ENCODE measurements at places on chromosomes 5 and 9.

DNA sequence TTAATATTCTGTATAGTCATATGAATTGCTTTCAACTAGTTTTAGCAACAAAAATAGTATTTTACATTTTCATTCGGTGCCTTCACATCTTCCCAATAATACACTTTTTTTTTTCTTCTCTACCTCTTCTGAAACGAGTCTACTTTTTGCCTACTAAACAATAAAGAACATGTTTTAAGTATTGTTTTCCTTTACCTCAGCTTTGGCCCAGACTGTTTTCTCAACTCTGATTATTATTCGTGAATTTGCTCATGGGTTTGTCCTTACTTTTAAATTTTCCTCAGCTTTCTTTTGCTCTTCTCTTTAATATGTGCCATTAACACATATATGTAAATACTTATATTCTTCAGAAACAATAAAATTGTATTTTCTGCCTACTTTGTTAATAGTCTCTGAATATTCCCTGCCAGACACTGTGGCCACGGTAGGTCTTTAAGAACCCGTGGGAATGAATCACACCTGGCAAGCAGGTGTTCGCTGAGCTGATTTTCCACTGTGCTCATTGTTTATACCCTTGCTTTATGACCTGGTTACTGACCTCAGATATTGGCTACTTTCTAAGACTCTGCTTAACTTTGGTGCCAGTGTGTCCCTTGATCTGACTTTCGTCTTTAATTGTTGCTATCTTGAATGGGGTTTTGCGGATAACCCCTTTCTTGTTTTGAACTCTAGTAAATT is 49.1 kb downstream of the FAM170A start:
- DNase-seq: no peak

DNA sequence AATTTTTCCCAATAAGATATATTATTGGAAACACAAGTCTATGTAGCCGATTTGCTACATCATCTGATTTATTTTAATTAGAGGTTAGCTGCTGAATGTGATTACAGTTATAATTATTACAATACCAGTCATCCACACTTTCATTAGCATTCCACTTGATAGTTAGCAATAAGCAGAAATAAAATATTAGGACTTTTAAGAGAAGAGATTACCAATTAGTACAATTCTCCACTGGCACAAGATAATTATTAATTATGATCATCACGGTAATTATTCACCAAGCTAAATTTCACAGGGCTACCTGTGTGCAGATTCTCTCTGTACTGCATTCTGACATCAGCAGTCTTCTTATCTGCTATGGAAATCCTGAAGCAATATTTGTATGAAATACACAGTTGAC is 474.7 kb downstream of the TLE4 start:
- no peak for DNase-seq

DNA sequence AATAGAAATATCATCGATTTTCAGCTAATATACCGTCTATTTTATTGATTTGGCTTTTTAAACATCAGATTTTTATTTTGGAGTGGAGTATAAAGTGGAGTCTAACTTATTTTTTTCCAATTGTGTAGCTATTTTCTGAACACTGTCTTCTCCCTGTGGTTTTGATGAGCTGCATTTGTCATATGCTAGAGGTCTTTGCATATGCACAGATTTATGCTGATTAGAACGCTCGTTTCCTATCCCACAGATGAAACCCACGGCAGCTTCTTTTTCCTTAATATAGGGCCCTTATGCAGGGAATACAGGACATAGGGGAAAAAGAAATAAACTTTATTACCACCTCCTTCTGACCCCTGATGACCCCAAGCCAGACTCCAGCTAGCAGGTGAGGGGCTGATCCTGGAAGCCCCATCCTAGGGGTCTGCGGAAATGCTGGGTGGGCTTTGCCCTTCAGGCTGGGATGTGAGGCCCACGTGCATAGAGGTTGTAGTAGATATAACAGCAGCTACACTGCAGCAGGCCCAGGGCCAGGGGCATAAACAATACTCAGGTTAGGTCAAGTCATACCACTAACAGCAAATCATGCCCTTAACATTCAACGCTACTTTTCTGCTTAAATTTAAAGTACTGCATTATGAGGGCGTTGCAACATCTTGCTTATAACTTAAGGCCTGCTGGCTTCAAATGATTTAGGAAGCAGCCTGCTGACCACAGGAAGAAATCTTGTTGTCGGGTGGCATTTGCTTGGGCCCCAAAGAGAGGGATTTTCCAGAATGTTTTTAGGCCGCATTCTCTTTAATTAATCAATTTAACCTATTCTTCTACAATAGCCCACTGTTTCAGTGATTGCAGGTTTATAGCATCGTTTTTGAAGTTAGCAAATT is 28.5 kb downstream of the MVB12B start:
- DNase-seq: no peak

GRCh38 chr9:135793221-135794056 is 91.5 kb downstream of the KCNT1 start:
- no peak for DNase-seq

- DNase-seq: no peak
Measured at GRCh38 chr5:17832949-17833745, 198.9 kb downstream of the TAF11L14 start.

GRCh38 chr9:127447416-127448111 is 3.6 kb downstream of the RPL12 start:
- DNase-seq: no peak

- DNase-seq: no peak
Measured at GRCh38 chr9:117097761-117098160, 317.1 kb downstream of the ASTN2 start.

- DNase-seq: peak; percentile 59
Measured at GRCh38 chr5:147576646-147577535, 67.0 kb upstream of the DPYSL3 start.

DNA sequence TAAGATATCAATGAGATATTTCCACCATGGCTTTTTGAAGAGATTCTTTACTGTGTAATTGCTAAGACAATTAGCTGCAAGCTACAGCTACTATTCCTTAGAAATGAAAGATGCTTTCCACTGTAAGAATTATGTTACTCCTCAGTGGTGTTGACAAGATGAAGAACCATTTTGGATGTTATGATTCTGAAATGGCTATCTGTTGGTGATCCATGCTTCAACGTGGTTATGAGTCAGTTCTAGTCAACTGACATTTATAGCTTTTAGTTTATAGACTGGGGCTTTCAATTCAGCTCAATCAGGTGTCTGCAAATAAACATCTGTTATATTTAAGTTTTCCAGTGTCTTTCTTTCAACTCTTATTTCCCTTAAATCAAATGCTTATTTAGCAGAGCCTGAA is 93.7 kb downstream of the SGCD start:
- DNase-seq: no peak

DNA sequence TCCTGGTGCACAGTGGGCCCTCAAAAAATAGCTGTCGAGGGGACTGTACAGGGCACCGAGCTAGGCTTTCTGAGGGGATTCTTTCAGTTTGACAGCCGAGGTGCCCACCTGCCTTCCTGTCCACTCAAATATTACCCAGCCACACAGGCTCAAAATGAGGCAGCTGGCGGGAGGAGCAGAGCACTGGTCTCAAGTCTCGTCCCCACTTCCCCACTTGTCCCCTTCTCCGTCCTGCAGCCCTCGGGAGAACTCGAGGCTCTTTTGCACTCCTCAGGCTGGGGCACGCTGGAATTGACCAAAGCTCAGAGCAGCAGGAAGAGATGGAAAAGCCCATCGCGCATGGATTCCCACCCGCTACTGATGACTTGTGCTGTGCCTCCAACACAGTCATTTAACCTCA is 185.2 kb downstream of the HSPA4 start:
- DNase-seq: no peak

DNA sequence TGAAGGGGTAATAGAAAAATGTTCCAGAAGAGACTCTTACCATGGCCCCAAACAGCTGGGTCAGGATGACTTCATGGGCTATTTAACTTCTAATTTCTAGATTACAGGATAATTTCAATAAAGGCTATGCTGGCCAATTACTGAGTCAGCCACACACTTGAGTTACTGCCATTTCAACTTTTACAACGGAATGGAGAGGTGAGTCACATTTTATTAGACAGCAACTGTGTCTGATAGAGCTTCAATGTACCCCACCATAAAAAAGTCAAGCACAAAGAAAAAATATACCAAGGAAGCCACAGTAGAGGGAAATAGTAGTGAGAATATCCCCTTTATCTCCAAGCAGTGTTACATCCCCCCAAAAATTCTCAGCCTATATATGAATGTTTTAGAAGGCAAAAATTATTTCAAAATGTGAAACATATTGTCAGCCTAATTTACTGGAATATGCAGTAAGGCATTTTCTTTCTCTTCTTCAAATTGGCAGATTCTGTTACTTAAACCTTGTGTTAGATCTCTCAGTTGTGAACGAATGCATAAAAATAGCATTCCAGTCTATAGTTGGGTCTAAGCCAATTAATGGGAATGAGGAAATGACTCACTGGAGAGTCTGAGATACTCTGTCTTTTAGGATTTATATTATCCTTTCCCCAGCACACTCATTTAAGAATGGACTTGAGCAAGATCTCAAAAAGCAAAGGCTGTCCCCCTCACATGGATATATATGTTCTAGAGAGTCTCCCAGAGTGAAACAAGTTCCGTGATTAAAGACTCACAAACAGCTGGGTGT is 47.1 kb upstream of the RAI14 start:
- no peak for DNase-seq

- DNase-seq: no peak
Measured at GRCh38 chr5:93998951-93999455, 257.6 kb upstream of the POU5F2 start.

DNA sequence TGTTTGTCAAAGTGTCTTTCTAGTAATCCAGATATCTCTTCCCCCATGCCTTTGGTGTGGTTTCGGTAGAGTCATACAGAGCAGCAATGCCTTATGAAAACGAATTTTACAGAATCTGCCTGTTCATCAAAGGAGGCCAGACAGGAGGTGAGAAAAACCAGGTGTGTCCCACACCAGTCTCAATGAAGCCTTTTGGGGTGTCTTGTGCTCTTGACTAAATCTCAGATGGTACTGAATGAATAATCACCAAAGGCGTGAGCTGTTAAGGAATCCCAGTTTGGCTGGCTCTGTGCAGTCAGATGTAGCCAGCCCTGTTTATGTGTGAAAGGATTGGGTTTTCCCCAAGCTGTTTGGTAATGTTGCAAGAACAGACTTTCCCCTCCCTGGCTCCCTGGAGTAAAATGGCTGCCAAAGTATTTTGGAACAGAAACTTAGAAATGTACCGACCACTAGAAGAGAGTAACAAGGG is 70.8 kb upstream of the CDKN2B start:
- peak; percentile 59 for DNase-seq

DNA sequence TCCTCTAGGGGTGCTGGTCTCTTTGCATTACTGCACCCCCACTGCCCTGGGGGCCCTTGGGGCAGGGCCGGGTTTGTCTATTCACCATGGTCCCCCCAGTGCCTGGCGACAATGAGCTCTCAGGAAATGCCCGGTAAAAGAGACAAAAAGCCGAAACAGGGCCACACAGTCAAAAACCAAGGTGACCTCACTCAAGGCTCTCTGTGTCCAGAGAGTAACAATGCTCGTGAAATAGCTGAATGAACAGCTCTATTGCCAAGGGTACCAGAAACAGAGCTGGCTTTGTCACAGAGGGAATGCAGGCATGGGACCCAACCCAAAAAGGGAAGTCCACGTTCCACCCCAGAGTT is 16.0 kb downstream of the SH3PXD2B start:
- no peak for DNase-seq

GRCh38 chr9:15104826-15105420 is 194.7 kb upstream of the FREM1 start:
- DNase-seq: peak; percentile 14

- DNase-seq: no peak
Measured at GRCh38 chr9:126226991-126227936, 99.4 kb upstream of the MVB12B start.

GRCh38 chr9:124894741-124895170 is 32.8 kb downstream of the ARPC5L start:
- no peak for DNase-seq

DNA sequence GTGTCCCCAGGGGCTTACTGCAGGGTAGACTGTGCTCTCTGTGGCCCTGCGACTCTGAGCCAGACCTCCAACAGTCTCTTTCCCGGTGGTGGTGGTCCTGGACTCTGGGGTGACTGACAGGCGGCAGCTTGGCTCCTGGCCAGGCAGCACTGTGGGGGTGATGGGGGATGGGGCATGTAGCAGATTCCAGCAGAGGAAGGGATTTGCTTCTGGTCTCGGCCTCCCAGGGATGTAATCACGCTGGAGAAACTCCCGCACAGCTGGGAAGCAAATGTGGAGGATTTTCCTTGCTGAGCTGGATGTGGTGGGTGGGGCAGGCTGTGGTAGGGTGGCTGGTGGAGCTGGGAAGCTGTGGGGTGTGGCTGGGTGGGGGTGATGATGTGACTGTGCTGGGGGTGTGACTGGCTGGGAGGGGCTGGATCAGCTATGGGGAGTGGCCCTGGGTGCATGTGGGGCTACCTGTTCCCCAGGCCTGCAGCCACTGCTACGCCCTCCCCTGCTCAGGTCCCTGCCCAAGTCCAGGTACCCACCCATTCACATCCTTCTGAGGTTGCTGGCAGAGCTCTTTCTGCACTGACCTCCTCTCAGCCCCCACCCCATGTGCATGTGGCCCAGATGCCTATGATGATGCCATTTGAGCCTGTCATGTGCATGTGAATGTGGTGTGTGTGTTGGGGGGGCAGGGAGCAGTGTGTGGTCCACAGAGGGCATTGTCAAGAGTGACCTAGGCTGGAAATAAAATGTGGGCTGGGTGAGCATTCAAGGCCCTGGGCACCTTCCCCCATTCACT is 3.8 kb downstream of the NDST1 start:
- no peak for DNase-seq

DNA sequence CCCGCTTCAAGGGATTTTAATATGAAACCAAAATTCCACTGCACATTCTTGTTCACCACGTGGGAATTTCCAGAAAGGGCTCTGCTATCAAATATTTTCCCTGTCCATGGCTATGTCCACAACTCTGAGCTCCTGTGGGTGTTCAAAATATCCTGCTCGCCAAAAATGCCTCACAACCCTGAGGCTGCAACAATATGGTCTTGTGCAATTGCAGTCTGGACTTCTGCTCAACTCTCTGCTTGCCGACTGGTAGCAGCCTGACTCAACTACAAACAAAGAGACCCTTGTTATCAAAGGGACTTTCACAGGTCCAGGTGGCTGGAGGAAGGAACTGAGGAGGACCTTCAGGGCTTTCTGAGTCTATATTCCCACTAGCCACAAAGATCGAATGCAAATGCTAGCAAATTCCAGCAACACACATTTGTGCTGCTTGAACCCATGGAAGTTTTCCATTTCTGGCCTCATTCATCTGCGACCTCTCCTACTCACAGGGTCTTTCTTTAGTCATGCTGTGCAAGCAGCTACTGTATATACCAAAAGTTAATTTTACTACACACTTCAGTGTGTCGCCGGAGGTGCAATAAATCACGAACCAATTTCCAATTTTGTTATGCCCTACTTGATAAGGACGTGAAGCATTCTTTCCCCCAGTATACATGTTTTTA is 169.2 kb upstream of the SLC30A5 start:
- DNase-seq: no peak

DNA sequence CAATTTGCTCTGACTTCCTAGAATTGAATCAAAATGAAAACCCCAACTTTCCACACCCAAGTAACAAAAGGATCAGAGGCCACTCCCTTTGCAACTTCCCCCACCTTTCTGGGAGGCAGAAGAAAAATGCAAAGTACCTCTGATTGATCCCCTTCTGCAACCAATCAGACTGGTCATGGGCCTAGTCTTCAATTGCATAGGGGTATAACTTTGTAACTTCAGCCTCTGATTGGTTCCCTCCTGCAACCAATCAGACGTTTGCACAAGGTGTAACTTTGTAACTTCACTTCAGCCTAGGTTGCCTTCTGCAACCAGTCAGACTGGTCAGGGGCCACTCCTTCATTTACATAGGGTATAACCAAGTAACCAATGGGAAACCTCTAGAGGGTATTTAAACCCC is 38.3 kb upstream of the CNOT6 start:
- no peak for DNase-seq

GRCh38 chr5:127311781-127312525 is 21.4 kb downstream of the MEGF10 start:
- DNase-seq: no peak

Data from activated CD4-positive, alpha-beta T cell treated with anti-CD3 and anti-CD28 coated beads, Interleukin-2, amount 50 U/mL, for 48 hours (primary cell).